Stimulated activated CD8-positive, alpha-beta memory T cell treated with anti-CD3 and anti-CD28 coated beads, Interleukin-4, amount 100 ng/mL, for 48 hours (primary cell): ENCODE measurements at places on chromosomes 11 and 22.

DNA sequence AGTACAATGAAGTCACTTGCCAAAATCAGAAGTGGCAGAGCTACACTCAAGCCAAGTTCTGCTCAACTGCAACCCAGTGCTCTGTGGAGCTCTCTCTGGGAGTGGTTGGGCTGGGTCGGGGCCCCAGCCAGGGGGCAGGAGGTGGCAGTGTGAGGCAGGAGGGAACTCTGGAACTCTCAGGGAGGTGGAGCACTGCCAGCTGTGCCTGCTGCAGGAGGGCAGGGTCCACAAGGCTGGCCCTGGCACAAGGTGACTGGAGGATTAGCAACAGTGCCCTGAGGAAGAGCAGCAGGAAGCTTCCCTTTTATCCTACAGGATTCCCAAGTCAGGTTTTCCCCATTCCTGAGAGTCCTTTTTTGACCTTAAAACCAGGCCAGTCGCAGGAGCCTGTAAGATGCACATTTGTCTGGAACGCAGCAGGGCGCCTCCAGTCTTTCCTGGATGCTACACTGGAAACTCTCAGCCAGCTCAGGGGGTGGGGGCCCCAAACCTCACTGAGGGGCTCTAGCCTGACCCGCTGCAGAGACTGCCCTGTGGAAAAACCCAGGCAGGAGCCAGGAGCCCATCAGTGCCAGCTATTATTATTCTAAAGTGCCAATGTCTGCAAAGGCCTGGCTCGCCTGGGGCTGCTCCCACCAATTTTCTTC lies 31.8 kb downstream of the DKK3 start:
- no peak for DNase-seq

- DNase-seq = no peak
Measured at GRCh38 chr22:39809772-39810557, 83.6 kb downstream of the ENTHD1 start.

GRCh38 chr11:30128269-30128932 lies 102.4 kb upstream of the FSHB start:
- no peak for DNase-seq

GRCh38 chr11:1568441-1568911 lies 3.6 kb downstream of the DUSP8 start:
- no peak for DNase-seq

- no peak for DNase-seq
Measured at GRCh38 chr11:61491736-61492395, 16.7 kb upstream of the LRRC10B start.
